ENCODE measurements at places on chromosomes 6 and 20.

- DNase-seq = no peak
Measured at GRCh38 chr6:50889935-50890334, 71.3 kb downstream of the TFAP2B start.

DNA sequence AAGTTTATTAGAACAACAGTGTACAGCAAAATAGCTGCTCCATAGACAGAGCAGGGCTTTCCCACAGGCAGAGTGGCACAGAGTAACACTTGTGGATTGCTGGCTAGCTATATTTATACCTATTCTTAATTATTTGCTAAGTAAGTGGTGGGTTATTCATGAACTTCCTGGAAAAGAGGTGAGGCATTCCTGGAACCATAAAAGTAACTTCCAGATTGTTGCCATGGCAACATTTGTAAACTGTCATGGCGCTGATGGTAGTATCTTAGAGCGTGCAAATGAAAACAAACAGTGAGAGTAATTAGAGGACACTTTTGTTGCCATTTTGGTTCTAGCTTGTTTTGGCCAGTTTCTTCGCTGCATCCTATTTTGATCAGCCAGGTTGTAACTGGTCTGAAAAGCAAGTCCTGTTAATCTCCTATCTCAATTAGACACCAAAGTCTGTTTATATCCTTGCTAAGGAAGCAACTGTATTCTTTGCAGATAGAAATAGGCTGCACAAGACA is 23.9 kb downstream of the DEFB114 start:
- DNase-seq = no peak

DNA sequence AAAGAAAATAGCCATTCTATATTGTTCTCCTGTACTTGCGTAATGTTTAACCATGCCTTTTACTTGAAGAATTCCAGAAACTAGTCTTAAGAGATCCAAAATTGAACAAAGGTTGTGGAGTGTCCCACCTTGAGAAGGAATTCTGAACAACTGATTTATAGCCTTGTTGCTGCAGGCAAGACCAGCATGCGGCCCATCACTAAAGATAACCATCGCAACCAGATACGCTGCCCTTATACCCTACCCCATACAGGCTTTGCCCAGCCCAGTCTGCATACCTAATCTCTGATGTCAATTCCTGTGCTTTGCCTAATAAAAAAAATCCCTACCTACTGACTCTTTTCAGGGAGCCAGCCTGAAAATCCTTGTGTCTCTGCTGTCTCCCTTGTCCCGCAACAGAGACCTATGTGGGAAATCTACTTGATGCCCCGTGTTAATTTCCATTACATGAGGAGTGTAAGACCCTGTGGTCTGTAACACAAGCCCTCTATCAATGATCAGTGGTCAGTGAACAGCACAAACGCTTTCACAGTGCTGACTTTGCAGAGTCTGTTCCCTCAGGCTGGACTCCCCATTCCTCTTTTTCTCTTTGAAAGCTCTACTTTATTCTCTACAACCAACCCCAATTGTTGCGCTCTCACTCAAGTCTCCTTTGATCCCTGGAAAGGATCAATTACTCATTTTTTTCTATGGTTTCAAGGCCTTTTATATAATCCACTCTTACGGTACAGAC is 125.7 kb upstream of the BTBD3 start:
- no peak for DNase-seq

DNA sequence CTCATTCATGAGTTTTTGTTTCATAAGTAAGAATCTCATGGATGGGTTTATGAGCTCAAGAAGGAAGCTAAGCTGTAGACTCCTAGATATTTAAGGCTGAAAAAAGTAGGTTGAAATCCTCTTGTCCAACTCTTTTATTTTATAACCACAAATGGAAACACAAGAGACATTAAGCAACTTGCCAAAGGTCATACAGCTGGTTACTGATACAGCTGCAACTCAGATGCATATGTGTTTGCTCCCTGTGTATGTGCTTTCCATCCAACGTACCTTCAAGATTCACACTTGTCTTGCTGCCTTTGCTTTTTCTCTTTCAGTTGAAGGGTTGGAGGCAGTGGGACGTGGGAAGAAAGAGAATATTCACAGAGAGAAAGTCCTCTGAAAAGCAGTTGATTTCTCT is 153.5 kb upstream of the STMND1 start:
- DNase-seq = no peak

DNA sequence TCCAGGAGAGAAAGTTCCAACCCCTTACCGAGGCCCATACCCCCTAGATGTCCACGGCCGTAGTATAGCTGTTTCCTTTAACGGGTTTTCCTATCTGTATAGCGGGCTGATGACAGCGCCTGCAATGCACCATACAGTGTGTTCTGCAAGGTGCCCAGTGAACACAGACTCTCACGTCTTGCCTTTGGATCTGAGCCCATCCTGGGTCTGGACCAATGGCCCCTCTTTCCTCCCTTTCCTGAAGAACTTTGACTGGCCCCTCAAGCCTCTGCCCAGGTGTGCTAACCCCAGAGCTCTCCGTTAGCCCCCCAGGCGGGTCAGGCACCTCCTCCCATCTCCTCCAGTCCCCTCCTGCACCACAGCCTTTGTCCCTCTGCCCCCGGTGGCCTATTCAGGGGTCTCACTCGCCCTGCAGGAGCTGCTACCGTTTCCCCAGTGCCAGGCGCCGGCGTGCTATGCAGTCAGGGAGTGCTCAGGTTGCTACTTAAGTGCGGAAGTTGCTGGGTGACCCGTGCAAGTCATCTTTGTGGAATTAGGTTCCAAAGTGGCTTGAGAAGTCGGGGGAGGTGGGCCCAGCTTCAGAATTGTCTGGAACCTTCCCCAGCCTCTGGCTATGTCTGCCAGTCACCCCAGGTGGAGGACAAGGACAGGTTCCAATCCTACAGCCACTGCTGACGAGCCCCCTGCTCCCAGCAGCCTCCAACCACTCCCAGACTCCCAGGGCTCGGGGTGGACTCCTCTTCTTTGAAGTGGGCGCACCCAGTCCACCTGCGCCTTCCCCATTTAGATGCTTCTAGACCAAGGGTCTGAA is 35.0 kb upstream of the ZBP1 start:
- DNase-seq = no peak

GRCh38 chr6:34792605-34793500 is 970 bp downstream of the BLTP3A start:
- DNase-seq = no peak
